ENCODE measurements at places on chromosomes 5 and 9.

DNA sequence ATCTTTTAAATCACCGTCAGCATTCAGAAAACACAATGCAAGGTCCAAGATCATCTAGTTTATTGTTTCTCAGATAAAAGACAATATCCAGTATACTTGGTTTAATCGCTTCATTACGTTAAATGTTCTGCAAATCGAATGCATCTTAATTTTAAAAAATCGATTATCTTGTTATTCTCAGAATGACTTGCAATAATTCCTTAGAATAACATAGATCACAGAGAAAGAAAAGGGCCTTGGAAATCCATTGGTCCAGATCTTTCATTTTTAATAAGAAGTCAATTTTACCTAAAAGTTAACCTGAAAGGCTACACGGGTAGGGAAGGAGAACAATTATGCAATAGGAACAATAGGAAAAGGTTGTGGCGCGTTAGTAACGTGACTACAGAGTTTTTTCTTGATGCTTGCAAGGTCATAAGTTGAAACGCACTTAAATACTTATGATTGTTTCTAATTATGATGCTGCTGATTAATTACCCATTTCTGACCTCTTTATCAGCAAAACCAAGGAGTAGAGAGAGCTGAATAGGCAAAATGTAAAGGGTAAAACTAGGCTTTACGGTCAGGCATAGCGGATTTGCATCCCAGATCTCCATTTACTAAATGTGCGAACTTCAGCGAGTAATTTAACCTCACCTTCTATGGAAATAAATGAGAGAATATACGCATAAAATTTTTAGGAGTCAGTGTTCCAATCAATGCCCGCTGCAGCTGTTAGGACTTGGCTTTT, 769 bp upstream of the LYRM7 start:
- no peak for DNase-seq

- DNase-seq: no peak
Observed at GRCh38 chr5:122858451-122858850, 13.0 kb downstream of the SNX24 start.

DNA sequence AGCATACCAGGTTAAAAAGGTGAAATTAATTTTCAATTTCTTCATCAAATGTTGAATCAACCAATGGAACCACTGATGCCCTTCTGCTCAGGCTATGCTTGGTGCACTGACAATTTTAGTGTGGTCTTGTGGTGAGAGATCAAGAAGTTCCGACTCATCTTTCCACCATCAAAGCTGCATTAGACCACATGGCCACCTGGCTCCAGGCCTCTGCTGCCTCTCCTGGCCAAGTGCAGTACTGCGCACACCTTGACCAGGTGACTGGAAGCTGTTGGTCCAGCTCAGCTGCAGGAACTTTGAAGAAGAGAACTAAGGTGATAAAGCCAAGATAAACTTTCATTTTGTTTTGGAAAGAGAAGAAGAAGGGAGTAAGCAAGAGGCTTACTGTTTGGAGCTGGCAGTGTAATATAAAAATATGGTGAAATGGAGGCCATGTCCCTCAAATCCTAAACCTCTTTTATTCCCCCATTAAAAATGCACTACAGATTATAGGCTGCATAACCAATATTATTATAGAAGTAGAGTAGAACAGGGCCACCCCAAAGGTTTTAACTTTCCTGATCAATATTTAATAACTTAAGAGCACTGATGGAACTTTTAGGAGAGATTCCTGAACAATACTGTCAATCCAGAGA, 315.5 kb upstream of the C9orf72 start:
- no peak for DNase-seq

DNA sequence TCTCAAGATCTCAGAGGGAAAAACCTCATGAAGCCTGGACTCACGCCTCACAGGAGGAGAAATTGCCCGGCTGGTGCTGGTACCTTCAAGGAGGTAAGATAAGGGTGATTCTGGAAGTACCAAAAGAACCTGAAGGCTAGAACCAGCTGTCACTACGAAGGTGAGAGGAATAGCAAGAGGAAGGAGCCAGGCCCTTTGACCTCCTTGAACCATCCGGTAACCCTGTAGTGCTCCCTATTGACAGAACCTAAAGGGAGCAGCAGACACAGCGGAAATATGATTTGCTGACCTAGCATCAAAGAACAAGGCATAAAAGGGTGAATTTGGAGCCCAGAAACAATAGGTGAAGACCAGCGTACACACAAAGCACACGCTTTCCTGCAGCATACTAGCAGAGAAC, 92.2 kb downstream of the DOCK8 start:
- DNase-seq: no peak

DNA sequence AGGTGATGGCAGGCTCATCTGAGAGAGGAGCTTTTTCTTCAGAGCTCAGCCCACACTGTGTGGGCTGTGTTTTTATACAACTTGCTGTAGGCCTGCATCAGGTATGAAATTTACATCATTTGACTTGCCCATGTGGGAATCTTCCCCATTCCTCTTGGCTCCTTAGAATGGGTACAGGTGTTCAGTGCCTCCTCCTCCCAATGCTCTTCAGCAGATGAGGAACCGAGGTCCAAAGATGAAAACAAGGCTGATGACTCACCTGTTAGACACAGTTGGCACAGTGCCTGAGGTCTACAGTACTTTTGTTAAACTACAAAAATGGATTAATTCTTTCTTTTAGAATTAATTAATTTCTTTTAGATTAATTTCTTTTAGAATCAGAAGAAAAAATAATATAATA, 20.8 kb downstream of the PAPPA start:
- DNase-seq: no peak

- DNase-seq: no peak
Observed at GRCh38 chr9:133726401-133727276, 11.5 kb downstream of the SARDH start.

DNA sequence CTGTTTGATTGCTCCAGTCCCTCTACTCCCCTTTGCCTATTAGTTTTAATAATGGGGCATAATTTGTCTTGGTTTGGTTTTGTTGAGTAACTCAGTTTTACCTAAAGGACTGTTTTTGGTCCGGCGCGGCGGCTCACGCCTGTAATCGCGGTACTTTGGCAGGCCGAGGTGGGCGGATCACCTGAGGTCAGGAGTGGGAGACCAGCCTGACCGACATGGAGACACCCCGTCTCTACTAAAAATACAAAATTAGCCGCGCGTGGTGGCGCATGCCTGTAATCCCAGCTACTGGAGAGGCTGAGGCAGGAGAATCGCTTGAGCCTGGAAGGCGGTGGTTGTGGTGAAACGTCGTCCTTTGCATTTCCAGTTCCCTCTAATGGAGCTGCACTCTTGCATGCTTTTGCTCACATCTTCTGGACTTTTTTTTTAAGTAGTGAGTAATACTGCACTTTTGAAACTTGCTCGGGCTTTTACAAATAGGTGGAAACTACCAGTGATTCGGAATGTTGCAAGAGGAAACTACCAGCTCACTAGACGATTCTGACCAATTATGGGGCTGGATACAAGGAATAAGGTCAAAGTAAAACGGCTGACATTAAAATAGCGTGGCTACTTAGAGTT, 721 bp upstream of the MAML1 start:
- DNase-seq: no peak

GRCh38 chr5:67092535-67092934, 104.1 kb downstream of the CD180 start:
- DNase-seq: no peak

DNA sequence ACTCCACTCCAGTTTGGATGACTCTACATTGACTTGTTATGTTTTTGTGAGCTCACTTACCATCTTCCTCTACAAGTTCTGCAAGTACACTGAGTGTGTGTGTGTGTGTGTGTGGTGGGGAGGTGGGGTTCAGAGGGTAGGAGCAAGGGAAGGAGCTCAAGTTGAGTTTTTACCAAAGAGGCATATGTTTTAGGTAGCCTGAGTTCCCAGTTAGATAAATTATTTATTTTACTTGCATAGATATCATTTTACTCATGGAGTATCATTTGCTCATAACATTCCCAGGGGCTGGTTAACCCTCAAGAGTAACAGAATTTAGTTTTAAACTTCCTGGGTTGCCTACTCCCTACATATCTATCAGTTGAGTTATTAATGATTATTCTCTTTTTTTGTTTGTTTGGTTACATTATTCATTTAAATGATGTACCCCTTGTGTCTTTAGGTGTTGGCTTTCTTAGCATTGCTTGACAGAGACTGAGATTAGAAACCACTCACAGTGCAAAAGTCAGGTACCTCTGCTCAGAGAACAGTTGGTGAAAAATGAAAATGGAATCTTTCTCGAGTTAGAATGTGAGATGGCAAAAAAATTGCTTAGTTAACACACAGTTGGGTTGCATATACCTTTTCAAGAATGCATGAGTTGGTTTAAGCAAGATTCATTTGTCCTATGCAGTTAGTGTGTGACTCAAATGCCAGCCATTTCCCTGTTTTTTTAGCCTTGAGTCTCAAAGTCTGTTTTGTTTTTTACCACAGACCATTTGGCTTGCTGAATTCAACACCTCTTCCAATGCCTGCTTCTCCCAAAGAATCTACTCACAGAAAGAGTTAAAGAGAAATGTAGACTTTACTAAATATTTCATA, 29.2 kb downstream of the TNFSF8 start:
- no peak for DNase-seq

GRCh38 chr9:113541019-113541900, 77.7 kb downstream of the RGS3 start:
- DNase-seq: peak; percentile 56

GRCh38 chr5:95261437-95262175, 23.3 kb downstream of the MCTP1 start:
- DNase-seq: no peak

- DNase-seq: no peak
Observed at GRCh38 chr5:116543501-116543900, 31.1 kb downstream of the SEMA6A start.

DNA sequence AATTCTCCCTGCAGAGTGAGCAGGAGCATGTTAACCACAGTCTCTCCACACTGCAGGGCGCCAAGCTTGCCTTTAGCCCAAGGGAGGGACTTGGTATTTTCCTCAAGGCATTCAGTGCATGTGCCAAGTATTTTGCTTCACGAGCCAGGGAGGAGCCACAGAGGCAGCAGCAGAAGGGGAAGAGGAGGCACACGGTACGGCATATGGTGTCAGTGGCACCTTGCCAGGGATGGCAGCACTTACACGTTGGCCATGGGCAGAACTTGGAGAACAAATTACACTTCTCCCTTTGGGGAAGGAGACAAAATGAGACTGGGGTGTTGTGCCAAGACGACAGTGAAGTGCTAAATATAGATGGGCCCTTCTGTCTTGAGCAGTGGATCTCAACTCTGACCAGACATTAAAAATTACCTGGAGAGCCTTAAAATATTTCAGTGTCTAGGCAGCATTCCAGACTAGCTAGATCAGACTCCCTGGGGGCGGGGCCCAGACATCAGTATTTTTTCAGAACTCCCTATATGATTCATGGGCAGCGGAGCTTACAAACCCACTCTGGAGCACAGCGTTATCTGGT, 155.8 kb downstream of the DRD1 start:
- DNase-seq: no peak

DNA sequence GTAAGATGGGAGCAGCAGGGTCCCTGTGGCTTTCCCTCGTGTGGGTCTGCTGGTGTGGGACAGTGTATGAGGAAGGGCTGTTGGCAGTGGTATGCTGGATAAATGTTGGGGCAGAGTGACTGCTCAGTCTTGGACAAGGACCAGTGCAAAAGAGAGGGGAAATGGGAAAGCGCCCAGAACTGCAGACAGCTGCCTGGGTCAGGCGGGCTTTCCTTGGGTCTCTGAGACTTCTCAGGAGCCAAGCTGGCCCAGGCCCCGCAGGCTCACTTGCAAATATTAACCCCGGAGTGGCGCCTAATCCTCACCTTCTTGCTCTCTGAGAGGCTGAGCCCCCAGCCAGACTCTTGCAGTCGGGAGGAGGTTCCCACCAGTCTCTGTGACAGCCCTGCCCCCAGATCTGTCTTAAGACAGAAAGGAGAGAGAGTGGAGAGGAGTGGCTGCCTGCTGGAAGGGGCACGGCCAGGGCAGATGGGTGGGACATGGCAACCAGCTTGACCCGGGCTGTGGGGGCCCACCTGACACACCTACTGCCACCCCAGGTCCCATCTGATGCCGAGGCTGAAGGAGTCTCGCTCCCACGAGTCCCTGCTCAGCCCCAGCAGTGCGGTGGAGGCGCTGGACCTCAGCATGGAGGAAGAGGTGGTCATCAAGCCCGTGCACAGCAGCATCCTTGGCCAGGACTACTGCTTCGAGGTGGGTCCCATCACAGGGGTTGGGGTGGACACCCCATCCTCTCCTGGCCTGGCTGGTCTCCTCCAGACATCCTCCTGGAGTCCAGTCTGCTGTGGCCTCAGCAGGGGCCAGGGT, 105.2 kb downstream of the DAB2IP start:
- DNase-seq: no peak

DNA sequence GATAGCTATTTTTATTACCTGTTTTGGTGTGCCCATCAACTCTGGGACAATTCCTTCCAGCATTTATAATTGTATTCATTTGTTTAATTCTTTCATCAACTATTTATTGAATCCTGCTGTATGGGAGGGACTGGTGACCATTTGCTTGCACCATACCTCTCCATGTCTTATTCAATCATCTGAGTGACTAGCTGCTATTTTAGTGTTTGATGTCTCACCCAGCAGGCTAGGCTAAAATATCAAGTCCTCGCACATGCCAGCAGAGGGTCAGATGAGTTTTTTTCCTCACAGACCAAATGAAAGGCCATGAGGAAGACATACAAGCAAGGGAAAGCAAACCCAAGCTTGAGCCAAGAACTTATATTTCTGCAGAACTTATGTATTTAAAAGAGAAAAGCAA, 63.9 kb downstream of the CETN3 start:
- no peak for DNase-seq

- DNase-seq: no peak
Observed at GRCh38 chr5:55530669-55531068, 4.1 kb downstream of the PLPP1 start.

DNA sequence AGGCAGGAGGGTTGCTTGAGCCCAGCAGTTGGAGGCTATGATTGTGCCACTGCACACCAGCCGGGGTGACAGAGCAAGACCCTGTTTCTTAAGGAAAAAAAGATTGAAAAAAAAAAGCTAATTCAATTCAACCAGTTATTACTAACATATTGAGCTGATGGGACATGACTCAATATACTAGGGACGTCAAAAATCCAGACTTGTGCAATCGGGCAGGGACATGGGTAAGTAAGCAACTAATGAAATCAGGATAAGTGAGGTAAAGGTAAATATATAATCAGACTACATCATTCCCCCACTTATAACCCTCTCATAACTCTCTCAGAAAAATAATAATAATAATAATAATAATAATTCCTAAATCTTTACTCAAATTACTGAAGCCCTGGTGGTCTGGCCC, 975 bp upstream of the HAVCR1 start:
- DNase-seq: no peak

DNA sequence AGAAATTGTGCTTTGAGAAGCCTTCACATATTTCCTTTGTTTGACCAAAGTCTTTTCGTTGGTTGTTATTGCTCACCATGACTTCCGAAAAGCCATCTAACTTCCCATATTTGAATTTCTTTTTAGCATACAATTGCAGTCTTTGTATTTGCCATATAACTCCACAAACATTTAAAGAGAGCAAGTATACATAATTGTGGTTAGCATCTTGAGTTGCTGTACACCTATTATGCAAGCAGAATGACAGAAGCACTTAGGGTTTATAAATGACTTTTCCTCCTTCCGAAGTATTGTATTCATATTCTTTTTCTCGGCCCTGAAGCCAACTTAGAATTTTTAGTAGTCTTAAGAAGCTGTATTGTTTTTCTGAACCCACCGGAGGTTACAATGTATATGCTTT, 250.4 kb downstream of the RFK start:
- no peak for DNase-seq

- no peak for DNase-seq
Observed at GRCh38 chr5:77635067-77635916, 3.2 kb downstream of the OTP start.

Measured in neuronal stem cell (in vitro differentiated cells).